ENCODE measurements at places on chromosomes 1 and 21.

DNA sequence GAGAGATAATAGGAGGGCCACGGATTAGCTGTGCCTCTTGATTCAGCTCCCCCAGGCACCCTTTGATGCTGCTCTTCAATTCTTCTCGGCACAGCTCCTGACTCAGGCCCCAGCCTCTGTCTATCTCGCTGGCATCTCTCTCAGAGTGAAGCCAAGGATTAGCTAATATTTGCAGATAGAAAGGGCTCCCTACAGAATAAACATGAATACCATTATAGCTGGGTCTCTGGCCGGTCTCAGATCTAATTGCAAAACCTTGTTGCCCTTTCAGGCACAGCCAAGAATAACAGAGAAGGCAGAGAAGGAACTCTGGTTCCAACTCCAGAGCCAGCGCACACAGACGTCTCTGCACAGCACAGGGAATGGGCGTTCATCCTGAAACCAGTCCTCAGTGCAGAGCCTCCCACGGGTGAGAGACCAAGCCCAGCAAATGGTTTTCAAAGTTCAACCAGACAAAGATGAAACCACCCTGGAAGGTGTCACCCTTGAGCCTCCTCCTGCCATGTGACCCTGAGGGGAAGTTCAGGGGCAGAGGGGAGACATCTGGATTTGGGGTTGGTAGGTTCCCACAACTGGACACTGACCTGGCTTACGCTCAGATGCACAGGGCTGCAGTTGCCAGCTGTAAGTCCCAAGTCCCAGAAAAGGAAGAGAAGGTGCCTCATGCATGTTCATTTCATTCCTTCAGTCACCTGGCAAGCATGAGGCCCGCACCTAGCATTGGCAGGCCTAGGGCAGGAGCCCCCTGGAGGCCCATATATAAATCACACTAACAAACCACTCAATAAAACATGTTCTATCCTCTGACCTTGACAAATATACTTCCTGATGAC lies 394.0 kb downstream of the NPHP4 start:
- no peak for DNase-seq

GRCh38 chr21:45522381-45522780 lies 19.9 kb downstream of the SLC19A1 start:
- no peak for DNase-seq

DNA sequence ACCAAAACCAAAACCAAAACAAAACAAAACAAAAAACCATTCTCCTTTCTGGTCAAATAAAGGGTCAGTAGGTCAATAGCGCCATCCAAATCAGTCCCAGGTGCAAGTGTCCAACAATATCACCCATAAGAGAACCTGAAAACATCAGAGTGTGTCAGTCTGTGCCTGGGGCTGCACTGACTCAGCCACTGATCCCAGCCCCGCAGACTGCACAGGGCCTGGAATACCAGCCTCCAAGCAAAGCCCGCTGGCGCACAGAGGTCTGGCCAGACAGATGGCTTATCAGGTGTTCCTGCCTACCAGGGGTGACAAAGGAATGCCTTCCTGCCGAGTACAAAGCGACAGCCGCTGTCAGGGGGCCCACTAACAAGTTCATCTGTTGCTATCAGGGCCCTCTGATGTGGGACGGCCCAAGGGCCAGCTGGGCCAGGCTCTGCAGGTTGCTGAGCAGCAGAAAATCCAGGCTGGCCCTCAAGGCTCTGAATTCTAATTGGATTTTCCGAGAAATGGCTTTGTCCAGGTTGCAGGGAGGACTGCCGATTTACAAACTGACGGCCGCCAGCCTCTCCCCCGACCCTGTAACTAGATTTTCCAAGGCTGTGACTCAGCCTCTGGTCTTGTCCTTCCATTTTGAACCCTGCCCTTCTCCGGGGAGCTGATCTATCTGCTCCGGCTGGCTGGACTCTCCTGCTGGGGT lies 13.7 kb upstream of the TMEM51 start:
- no peak for DNase-seq

GRCh38 chr1:115505148-115505571 lies 136.6 kb upstream of the VANGL1 start:
- no peak for DNase-seq

- DNase-seq, result no peak
Observed at GRCh38 chr1:230289350-230289644, 136.8 kb downstream of the PGBD5 start.

DNA sequence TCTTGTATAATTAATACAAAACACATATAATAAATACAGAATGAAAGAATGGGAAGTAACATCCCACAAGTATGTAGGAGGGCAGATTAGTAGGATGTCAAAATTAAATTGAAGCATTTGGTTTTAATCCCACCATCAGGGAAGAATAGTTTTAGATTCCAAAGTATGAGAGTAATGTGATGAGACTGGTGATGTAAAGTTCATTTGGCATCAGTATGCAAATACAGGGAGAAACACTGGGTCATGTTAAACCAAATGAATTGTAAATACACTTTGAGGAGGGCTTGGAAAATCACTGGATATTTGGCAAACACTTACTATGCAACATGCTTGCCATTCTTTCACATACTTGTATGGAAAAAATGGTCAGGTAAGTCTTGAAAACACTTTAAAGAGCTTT lies 358.8 kb downstream of the DPYD start:
- DNase-seq, result no peak

DNA sequence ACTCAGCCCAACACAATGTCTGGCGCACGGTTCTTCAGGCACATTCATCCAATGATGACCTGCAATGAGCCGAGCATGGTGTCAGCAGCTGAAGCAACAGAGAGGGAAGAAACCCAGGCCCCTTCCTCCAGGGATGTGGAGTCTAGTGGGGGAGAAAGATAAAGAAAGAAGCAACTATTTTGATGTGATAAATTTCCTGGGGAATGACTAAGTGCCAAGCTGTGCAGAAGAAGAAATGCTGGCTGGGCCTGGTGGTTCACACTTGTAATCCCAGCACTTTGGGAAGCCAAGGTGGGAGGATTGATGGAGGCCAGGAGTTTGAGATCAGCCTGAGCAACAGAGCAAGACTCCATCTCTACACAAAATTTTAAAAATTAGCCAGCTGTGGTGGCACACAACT lies 561.8 kb downstream of the KIF26B start:
- DNase-seq, result no peak

GRCh38 chr1:6948416-6948815 lies 163.2 kb downstream of the CAMTA1 start:
- no peak for DNase-seq

- DNase-seq, result no peak
Observed at GRCh38 chr1:109918671-109919070, 8.0 kb downstream of the CSF1 start.

DNA sequence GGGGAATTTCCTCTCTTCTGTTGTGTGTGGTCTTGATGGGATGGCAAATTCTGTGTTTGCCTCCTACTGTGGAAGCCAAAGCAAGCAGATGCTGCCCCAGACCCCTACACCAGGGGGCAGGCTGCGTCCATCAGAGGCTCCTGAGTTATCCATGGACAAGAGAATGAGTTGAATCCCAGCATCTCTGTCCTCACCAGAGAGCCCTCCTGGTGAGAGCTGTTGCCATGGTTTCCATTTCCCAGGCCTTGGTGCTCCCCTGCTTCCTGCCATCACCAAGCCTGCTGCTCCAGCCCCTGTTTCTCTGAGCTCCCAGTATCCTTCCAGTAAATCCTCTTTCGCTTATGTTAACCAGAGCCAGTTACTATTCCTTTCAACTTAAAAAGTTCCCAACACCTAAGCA lies 20.4 kb upstream of the GNG12 start:
- no peak for DNase-seq

DNA sequence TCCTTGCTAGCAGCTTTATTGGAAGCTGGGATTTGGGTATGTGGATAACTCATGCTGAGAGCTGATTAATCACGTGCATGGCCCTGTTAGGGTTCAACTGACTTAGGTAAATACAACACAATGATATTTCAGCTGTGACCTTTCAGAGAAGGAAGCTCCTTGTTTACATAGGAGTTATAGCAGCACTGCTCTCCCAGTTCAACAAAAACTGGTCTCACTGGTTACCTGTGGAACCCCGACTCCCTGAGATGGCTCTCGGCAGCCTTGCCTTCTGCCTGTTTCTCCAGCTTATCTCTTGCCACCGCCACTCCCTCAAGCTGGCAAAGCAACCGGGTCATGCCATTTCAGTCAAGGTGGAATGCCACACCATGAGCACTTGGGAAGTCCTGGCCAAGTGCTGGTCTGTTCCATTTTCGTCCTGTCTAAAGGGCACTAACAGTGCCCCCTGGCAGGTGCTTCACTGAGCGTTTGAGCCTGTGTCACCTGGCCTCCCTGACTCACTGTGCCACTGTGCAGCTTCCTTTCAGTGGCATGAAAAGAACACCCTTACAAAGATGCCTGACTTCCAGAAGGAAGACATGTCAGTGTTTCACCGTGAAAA lies 31.6 kb downstream of the DOP1B start:
- no peak for DNase-seq

DNA sequence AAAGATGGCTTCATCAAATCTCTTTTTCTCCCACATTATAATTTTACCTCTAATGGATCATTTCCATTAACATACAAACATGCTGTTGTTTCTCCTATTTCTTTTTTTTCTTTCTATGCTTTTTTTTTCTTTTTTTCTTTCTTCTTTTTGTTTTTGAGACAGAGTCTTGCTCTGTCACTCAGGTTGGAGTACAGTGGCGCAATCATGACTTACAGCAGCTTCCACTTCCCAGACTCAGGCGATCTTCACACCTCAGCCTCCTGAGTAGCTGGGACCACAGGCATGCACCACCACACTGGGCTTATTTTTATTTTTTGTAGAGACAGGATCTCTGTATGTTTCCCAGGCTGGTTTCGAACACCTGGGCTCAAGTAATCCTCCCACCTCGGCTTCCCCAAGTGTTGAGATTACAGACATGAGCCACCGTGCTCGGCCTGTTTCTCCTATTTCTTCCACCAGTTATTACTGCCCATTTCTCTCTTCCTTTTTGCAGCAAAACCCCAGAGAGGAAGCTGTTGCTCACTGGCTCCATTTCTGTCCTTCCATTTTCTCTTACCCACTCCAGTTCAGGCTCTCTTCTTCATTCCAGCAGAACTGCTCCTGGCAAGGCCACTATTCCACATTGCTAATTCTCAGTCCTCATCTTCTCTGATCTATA lies 32.1 kb upstream of the OPRD1 start:
- DNase-seq, result no peak

DNA sequence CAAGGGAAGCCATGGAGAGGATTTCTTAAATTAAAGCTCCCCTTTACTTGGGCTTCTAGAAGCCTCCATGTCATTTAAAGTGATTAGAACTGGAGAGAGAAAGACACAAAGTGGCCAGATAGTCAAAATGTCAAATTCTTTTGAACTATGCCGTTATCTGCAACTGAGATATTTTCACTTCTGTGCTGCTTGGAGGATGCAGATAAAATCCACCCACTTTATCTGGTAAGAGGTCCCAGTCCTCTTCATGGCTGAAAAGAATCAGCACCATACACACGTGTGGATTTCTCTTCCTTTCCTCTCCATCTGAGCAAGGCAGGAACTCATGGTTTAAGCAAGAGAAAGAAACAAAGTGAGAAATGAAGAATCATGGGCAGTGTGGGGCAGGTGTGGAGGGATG lies 276.9 kb upstream of the RUNX1 start:
- DNase-seq, result no peak

- no peak for DNase-seq
Observed at GRCh38 chr1:119472819-119473175, 34.2 kb upstream of the HSD3B1 start.

GRCh38 chr1:41833519-41834000 lies 85.2 kb downstream of the HIVEP3 start:
- DNase-seq, result no peak

DNA sequence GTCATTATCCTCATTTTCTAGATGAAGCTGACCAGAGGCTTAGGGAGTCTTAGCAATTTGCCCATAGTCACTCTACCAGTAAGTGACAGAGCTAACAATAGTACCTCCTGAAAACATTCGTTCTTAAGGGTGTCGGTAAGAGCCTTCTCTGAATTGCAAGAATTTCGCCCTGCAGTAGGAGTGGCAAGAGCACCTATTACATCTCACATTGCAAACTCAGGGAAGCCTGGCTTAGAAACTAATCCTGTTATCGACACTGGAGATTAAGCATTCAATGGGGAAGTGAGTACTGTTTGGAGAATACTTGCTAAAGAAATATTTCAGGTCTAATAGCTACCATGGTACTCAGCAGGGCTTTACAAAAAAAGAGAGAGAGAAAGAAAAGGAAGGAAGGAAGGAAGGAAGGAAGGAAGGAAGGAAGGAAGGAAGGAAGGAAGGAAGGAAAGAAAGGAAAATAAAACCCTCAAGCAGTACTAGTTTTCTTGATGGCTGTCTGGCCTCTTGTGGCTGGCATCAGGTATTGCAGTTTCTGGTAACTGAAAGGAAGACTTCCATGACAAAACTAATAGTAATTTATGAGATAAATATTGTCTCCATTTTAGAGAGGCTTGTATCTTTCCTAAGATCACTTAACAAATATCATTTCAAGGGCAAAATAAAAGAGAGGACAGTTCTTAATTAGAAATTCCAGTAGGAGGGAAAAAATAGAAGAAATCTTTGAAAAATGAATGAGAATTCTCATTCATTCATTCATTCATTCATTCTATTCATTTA lies 10.4 kb downstream of the C1orf226 start:
- no peak for DNase-seq

DNA sequence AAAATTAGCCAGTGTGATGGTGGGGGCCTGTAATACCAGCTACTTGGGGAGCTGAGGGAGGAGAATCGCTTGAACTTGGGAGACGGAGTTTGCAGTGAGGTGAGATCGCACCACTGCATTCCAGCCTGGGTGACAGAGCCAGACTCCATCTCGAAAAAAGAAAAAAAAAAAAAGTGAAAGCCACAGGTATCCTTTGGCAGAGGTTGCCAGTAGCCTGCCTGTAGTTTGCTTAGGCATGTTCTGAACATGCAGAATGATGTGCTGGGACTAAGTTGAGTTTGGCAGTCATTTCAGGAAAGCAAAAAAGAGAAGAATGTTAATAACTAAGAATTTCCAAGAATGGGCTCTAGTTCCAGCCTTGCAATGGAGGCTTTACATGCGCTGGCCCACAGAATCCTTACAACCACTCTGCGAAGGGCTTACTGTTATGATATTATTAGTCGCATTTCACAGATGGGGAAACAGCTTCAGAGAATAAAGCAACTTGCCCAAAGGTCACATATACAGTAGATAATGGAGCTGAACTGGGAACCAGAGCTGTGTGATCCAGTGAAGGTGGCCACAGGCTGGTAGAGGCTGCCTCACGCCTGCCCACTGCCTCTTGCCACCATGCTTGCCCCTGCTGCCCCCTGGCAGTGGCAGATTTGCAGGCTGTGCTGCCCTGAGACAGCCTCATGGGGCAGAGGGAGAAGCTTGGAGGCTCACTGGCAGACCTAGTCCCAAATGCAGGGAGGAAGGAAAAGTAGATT lies 66.5 kb upstream of the LYST start:
- no peak for DNase-seq

DNA sequence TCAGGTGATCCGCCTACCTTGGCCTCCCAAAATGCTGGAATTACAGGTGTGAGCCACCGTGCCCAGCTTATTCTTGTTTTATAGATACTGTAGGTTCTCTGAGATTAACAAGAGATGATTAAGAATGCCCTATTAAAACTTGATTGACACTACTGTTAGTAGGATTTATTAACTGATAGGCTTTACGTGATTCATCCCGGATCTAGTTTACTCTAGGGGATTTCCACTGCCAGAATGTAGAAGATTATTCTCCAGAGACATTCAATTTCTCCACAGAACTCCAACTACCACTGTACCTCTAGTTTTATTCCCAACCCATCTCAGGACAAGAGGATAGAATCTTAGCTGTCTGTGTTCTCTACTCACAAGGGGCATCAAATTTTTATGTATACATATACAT lies 26.3 kb upstream of the RBM34 start:
- no peak for DNase-seq

- no peak for DNase-seq
Observed at GRCh38 chr1:38840281-38840680, 19.3 kb downstream of the RRAGC start.

GRCh38 chr1:233144434-233144833 lies 151.1 kb downstream of the PCNX2 start:
- no peak for DNase-seq
